Panc1 (cell line): ENCODE measurements at places on chromosomes 2 and 18. TPM values are rescaled to one million over a fixed set of nuclear protein-coding genes. Genes with fewer than 3 reads are reported as not detected.

- H3K4me3 ChIP-seq: no peak overlapping the region
- H3K4me1 ChIP-seq: peaks cover 22% of the 10 kb centered on the region
- H3K27ac ChIP-seq: no peak overlapping the region
- DNase-seq: no peak
- H3K36me3 ChIP-seq: no peaks in the 10 kb centered on the region
- no peaks in the 10 kb centered on the region for H3K27me3 ChIP-seq
Observed at GRCh38 chr18:76454418-76454817, 40.6 kb downstream of the ZNF516 start.

DNA sequence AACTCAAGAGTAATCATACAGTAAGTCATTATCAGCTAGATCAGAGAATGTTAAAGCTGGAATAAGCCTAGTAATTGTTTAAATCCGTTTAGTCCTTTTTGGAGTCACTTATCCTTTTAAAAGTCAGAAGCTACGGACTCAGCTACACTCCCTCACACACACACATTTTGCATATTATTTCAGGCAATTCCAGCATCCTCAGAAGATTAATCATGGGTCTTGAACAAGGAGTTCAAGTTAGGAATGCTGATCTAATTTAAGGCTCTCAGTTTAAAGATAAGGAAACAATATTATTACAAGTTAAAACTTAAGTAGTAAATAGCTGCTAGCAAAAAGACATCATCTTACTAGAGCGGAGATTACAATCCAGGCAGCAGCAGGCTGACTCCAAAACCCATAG is 74.3 kb downstream of the GTF3C3 start:
- H3K4me3 ChIP-seq: no peak overlapping the region
- no peak for DNase-seq
- H3K27ac ChIP-seq: no peak overlapping the region
- H3K27me3 ChIP-seq: no peaks in the 10 kb centered on the region
- no peaks in the 10 kb centered on the region for H3K4me1 ChIP-seq
- peaks cover 3% of the 10 kb centered on the region; the same call in 1 of the 2 replicates for H3K36me3 ChIP-seq

GRCh38 chr2:32965523-32966171 is 18.9 kb downstream of the LTBP1 start:
- no peaks in the 10 kb centered on the region for H3K27me3 ChIP-seq
- H3K27ac ChIP-seq: no peak overlapping the region
- H3K4me3 ChIP-seq: no peak overlapping the region

- no peaks in the 10 kb centered on the region for H3K27me3 ChIP-seq
- no peaks in the 10 kb centered on the region for H3K4me1 ChIP-seq
- DNase-seq: no peak
- H3K4me3 ChIP-seq: no peak overlapping the region
Observed at GRCh38 chr2:195395362-195395761, 261.7 kb upstream of the SLC39A10 start.

DNA sequence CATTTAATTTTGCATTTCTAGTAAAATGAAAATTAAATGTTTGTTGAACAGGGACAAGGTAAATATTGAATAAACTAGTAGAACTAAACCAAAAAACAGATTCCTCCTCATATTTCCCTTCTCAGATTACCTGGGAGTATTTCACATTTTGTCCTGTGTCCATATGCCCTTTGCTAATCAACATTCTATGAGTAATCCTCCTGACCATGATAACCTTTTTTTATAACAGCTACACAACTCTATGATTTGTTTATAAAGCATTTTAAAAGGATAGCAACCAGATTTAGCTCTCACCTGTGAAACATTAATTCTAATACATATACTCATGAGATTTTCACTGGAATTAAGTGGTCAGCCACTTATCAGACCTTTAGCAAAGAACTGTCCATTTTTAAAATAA is 7.1 kb upstream of the DSG2 start:
- no peak overlapping the region for H3K4me3 ChIP-seq
- no peaks in the 10 kb centered on the region for H3K36me3 ChIP-seq
- no peaks in the 10 kb centered on the region for H3K27me3 ChIP-seq
- no peak overlapping the region for H3K27ac ChIP-seq

DNA sequence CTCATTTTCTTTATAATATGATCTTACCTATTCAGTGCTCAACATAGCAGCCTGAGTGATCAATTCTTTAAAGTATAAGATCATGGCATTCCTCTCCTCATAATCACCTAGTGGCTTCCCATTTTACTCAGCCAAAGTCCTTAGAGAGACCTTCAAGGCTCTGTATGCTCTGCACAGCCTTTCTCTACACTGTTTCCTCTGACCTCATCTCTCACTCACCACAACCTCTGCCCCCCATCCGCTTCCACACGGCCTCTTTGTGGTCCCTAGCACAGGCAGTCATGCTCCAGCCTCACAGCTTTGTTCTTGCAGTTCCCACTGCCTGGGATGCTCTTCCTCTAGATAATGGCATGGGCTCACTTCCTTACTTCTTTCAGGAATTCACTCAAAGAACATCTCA is 109.2 kb downstream of the HIBCH start:
- H3K27me3 ChIP-seq: no peaks in the 10 kb centered on the region
- DNase-seq: no peak
- no peak overlapping the region for H3K27ac ChIP-seq
- no peaks in the 10 kb centered on the region for H3K36me3 ChIP-seq
- H3K4me3 ChIP-seq: no peak overlapping the region

DNA sequence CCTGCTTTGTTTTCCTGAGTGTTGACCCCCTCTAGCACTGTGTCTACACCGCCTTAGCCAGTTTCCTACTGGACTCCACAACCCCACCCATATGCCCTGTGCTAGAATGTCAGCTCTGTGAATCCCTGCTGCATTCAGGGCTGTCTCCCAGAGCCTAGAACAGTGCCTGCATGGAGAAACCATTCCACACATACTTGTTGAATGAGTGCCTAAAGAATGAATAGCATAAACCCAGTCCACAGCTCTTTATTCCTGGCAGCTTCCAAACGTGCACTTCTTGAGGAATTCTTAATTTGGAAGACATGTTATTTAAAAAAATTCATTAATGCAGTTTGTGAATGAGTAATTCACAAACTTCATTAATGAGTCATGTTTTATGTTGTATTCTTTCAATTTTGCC is 6.5 kb upstream of the NAPG start:
- peaks cover 12% of the 10 kb centered on the region for H3K27me3 ChIP-seq
- no peak overlapping the region for H3K4me3 ChIP-seq
- no peaks in the 10 kb centered on the region for H3K36me3 ChIP-seq

- no peak overlapping the region for H3K4me3 ChIP-seq
- H3K4me1 ChIP-seq: no peaks in the 10 kb centered on the region
- no peak overlapping the region for H3K27ac ChIP-seq
Observed at GRCh38 chr18:63477968-63478367, 1.2 kb downstream of the SERPINB5 start.

GRCh38 chr2:177395351-177396065 is 2.9 kb downstream of the AGPS start:
- no peaks in the 10 kb centered on the region for H3K27me3 ChIP-seq
- peaks cover 72% of the 10 kb centered on the region for H3K4me1 ChIP-seq
- DNase-seq: no peak
- H3K27ac ChIP-seq: peak overlapping the region; percentile 96

- no peaks in the 10 kb centered on the region for H3K36me3 ChIP-seq
- no peak overlapping the region for H3K4me3 ChIP-seq
- H3K27ac ChIP-seq: no peak overlapping the region
- no peak for DNase-seq
- H3K27me3 ChIP-seq: no peaks in the 10 kb centered on the region
Observed at GRCh38 chr2:166881177-166881576, 7.1 kb upstream of the XIRP2 start.

DNA sequence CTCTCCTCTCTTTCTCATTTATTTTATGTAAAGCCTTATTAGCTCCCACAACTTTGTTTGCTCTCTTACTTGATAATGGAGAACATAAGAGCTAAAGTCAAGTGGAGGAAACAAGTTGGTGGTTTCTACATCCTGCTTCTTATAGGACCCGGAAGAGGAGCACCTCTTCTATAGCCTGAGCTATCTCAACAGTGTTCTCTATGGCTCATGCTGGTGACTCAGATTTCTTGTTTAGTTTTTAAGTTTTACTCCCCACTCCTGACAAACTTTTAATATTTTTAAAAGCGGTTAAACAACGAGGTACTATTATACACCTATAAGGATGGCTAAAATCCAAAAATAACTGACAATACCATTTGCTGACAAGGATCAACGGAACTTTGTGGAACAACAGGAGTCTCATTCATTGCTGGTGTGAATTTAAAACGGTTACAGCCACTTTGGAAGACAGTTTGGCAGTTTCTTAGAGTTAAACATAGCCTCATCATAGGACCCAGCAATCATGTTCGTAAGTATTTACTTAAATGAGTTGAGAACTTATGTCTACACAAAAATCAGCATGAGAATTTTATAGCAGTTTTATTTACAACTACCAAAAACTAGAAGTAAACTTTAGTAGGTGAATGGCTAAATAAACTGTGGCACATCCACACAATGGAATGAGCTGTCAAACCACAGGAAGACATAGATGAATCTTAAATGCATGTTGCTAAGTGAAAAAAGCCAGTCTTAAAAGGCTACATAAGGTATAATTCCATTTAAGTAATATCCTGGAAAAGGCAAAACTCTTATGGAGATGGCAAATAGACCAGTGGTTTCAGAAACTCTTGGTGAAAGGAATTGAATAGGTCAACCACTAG is 12.7 kb upstream of the CDC42EP3 start:
- DNase-seq: no peak
- H3K4me1 ChIP-seq: peaks cover 2% of the 10 kb centered on the region; the same call in 1 of the 2 replicates
- H3K36me3 ChIP-seq: no peaks in the 10 kb centered on the region
- H3K4me3 ChIP-seq: no peak overlapping the region
- no peak overlapping the region for H3K27ac ChIP-seq
- no peaks in the 10 kb centered on the region; the same call in none of the 2 replicates for H3K27me3 ChIP-seq

DNA sequence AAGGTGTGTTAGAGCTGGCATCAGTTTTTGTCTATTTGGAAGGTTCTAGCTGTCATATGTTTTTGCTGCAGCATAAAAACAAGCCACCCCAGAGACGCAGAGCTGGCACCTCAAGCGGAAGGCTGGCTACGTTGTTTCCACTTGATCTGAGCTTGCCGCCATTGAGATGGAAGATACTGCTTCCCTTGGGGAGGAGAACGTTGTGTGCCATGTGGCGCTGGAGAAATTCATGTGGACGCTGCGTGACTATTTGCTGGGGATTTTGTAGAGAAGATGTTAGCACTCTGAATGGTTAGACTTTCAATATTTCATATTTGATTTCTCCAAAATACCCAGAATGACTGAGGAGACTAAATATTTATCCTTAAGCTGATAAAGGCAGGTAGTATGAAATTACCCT is 216.2 kb upstream of the ST6GAL2 start:
- no peak overlapping the region for H3K27ac ChIP-seq
- no peaks in the 10 kb centered on the region for H3K36me3 ChIP-seq
- H3K27me3 ChIP-seq: no peaks in the 10 kb centered on the region
- H3K4me3 ChIP-seq: no peak overlapping the region

The RIT2 gene
- total RNA-seq: not detected

The DSEL gene
- total RNA-seq: 6.8 TPM

The SERPINB10 gene
- not detected for total RNA-seq

The GBX2 gene
- total RNA-seq: 10.2 TPM

The CNDP1 gene
- not detected for total RNA-seq
